ENCODE measurements at places on chromosomes 2 and 18.

DNA sequence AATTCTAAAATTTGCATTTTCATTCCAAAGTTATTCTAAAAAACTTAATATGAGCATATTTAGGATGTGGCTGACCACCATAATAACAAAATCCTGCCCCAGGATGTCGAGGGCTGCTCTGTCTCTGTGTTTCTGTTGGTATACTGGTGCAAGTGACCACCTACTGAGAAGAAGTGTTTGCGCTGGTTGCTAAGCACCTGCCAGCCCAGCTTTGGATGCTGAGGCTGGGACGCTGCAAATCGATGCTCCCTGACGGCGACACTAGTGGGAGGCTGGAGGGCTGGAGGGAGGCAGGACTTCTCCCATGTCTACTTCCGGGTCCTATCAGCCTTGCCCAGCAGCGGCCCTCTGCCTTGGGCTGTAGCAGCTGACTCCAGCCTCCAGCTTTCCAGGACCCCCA lies 45.0 kb downstream of the LAMA1 start:
- no peak for DNase-seq

DNA sequence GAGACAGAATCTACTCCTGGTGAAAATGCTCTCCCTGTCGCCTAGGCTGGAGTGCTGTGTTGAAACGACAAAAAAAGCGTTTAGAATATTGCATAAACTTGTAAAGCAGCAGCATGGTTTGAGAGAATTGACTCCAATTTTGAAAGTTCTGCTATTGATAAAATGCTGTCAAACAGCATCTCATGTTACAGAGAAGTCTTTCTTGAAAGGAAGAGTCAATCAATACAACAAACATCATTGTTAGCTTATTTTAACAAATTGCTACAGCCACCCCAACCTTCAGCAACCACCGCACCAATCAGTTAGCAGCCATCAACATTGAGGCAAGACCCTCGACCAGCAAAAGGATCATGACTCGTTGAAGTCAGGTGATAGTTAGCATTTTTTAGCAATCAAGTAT lies 6.9 kb downstream of the C2orf76 start:
- no peak for DNase-seq

DNA sequence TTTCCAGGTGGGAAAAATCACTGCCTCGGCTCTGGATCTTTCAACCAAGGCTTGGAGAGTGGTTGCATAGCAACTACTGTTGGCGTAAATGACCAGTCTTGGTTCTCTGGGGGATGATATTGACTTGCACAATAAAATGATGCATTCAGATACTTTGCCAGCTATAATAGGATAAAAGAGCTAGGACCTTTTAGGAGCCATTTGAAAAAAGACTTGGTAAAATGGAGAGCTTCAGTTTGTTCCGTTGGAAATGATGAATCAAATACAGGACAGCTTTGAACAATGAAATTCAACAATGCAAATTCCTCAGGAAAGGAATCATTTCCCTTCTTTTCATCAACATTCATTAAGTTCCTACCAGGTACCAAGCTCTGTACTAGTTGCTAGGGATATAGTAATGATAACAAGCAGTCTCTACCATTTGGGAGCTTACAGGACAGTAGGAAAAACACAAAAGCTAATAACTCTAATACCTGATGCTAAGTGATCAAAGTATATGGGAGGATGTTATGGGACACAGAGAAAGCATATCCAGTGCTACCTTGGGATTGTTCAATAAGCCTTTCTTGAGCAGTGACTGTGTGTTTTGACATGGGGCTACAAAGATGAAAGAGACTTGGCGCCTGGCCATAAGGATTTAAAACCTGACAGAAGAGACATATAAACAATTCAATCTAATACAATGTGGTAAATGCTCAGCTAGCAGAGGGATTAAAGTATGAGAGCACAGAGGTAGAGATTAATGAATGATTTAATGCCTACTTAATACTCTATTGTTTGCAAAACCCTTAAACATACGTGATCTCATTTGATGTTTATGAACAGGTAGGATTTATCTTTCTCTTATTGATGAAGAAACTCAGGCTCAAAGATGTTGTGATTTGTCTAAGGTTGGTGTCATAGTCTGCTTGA lies 110.7 kb downstream of the QPCT start:
- DNase-seq = no peak

- DNase-seq = no peak
Measured at GRCh38 chr2:189091253-189091652, 88.3 kb downstream of the COL5A2 start.

DNA sequence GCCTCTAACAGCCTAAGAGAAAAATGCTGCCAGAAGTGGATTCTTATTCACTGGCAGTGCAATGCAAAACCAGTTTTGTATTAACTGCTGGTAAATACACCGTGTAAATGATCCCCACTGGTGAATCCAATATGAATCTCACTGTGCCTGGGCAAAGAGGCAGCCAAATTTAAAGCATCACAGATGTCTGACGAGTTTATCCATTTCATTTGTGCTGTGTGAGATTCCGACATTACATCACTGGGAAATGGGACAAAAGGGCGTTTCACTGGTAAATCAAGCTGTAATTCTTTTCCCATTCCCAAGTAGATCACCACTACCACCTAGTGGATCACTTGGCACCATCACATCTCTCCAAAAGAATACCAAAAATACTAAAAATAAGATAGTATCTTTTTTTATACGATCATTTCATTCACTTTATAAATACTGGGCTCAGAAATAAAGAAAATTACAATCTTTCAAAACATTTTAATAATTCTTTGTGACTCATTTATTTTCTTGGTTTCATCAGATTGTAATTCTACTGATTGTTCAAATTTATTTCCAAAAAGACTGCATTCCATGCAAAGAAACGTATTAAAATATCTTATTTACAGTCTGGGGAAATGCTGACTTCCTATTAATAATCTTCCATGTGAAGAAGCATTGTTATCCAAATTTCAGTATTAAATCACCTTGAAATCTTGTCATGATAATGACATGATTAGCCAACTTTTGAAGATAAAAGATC lies 125.6 kb downstream of the GRB14 start:
- peak; percentile 57 for DNase-seq

- DNase-seq = no peak
Measured at GRCh38 chr2:64025741-64026140, 6.5 kb upstream of the VPS54 start.

Measured in SK-N-MC (cell line).